ENCODE measurements at places on chromosomes 5 and 9.

DNA sequence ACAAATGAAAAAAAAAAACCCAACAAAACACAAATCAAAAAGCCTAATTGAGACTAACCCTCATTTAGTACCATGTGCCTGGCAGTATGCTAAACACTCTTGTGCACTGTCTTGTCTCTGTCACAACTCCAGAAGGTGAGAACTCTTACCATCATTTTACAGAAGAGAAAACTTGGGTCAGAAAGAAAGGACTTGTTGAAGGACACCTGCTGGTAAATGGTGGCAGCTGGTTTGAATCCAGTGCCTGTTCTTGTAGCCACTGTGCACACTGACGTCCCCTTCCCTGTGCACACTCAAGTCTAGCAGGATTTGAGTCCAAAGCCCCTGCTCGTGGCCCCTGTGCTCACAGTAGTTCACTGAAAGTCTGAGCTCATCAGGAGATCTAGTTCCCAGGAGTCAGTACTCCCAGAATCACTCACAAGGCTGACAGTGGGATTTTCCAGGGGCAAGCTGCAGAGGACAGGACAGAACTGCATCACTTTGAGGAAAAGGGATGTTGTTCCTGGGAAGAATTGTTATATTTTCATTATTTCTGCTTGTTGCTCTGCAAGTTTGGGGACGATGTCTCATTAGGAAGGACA is 43.0 kb upstream of the HSD17B4 start:
- DNase-seq = no peak

- no peak for DNase-seq
Observed at GRCh38 chr9:36064448-36065037, 27.8 kb downstream of the RECK start.

- DNase-seq = no peak
Observed at GRCh38 chr9:113570106-113570505, 106.6 kb downstream of the RGS3 start.

- no peak for DNase-seq
Observed at GRCh38 chr5:56169281-56169680, 63.8 kb downstream of the ANKRD55 start.

DNA sequence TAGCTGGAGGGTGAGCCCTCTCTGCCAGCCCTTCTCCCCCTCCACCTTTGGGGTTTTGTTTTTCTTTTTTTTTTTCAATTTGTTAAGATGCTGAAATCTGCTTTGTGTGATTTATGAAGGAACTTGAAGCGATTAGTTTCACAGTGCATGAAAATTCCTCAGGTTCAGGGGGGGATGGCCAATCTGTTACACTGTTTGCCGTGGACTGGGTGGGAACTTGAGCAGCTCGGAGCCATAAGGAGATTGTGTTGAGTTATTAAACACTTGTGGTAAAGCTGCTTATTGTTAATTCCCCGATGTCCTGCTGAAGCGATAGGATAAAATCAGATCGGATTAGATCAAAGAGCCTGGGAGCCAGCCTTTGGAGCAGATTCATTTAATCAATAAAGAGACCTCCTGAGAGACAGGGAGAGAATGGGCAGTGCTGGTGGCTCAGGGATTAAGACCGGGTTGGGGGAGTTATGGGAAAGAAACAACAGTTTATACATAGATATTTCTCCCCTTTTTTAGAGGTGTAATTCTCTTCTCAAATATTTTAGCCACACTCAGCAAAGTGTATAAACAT is 105.8 kb upstream of the SPATA31D4 start:
- no peak for DNase-seq

DNA sequence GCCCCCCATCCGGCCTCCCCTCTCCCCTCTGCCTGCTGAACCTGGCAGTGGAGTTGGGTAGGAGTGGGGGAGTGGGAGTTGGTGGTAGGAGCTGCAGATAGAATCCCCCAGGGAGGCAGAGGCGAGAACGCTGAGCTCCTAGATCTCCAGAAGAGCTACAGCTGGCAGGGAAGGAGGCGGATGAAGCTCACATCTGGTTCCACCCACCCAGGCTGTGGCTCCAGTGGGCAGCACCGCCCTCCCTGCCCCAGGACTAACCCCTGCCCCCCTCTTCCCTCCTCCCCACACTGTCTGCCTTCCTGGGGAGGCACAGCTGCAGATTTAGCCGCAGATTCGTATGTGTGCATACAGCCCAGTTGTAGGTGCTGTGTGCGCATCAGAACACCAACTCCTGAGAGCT is 34.2 kb downstream of the C9orf50 start:
- no peak for DNase-seq

- DNase-seq = peak; percentile 90
Observed at GRCh38 chr5:64768358-64769312, at the start of the genes CWC27 and SREK1IP1. Gene CWC27 (plus strand): TSS chr5:64768930. CDS start chr5:64769147, 217 bp downstream. Gene SREK1IP1 (minus strand): TSS chr5:64768691. CDS start chr5:64768517, 174 bp downstream.

- no peak for DNase-seq
Observed at GRCh38 chr9:100561256-100561655, 16.6 kb upstream of the CAVIN4 start.

DNA sequence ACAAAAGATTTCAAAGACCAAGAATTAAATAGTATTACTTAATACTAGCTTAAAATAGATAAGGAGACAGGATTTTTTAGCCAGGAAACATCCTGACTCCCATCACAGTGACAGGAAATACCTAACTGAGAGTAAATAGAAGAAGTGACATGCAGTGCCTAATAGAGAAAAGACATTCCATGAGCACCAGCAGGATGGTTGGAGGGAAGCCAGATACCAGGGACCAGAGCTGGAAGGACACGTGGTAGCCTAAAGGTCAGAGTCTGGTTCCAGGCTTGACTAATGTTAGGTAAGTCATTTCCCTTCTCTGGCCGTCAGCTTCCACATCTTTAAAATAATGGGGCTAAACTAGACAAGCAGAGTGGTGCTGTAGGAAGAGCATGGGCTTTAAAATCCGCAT is 41.6 kb downstream of the CDK5RAP2 start:
- DNase-seq = no peak

DNA sequence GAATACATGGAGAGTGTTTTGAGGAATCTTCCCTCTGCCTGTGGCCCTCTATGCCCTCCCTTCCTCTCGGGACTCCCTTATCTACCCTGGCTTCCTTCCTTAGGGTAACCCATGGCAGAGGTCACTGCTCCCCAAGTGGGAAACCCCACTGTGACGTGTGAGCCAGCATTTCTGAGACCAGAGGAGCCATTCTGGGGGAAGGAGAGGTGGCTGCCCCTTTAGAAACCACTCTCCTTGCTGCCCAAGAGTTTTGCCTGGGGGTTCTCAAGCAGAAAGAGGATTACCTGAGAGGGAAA is 23.1 kb downstream of the CCNJL start:
- no peak for DNase-seq

- no peak for DNase-seq
Observed at GRCh38 chr5:79795764-79796398, 106.2 kb downstream of the CMYA5 start.

DNA sequence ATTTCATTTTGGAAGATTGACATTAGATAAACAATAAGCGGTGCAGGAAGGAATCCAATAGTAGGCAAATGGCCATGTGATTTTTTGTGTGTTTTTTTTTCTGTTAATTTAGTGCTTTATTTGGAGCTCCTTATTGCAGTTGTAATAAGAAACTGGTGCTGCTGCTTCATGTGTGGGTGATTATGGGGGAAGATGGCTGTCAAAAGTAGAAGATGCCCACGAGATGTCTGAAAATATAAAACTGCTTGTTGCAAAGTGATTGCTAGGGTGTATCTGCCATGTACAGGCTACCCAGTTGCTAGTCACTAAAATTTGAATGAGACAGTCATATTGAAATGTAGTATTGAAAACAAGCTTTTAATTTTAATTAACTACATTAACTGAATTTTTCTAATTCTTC is 216.7 kb upstream of the FTMT start:
- no peak for DNase-seq

DNA sequence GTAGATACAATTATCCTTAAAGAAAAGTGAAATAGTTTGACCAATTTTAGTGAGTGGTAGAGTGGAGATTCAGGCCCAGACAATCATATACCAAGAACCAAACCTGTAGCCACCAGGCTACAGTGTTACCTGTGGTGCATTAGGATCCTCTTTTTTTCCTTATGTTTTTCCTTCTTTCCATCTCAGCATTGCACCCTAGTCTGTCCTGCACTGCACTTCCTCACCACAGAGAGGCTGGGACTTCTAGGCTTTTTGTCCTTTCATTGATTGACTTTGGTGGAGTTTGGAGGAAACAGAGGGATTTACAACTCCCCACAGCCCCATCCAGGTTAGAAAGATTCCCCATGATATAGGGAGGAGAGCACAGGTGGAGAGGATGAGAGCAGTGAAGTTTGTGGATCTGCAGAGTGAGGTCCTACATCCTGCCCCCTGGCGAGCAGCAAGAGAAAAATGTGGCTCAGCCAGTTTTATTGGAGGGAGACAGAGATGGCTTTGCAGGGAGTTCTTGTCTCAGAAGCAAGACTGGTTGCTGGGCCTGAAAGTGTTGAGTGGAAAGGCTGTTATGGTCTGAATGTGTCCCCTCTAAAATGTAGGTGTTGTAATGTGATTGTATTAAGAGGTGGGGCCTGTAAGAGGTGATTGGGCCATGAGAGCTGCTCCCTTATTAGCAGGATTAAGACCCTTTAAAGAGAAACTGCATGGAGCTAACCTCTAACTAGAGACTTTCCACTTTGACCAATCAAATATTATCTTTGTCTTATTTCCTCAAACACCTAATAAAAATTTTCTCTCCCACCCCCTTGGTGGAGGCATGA is 36.2 kb downstream of the KIF4B start:
- DNase-seq = no peak

GRCh38 chr5:89374144-89374784 is 491.3 kb upstream of the MEF2C start:
- no peak for DNase-seq

- DNase-seq = no peak
Observed at GRCh38 chr5:17723876-17724275, 89.6 kb downstream of the TAF11L14 start.

DNA sequence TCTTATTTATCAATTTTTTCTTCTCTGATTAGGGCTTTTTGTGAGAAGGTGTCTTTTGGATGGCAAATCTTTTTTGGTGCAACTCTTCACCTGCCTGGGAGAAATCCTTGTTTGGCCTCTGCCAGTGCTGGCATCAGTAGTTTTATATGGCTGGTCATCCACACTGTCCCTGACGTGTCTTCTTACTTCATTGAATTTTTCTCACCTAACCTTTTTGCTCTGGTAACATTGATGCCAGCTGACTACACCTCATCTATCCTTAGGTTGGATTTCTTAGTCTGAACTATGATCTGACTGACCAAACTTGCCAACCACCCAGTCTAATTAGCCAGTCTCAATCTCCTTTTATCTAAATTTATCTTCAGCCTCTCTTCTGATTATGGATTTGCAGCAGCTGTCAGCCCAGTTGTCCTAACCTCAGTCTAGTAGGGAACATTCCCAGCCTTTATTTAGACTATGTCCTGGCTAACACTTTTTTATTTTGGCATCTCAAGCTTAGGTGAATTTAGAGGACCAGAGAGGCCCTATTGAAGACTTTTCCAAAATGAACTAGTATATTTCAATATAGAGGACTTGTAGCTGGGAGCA is 10.6 kb upstream of the TMEM38B start:
- no peak for DNase-seq

DNA sequence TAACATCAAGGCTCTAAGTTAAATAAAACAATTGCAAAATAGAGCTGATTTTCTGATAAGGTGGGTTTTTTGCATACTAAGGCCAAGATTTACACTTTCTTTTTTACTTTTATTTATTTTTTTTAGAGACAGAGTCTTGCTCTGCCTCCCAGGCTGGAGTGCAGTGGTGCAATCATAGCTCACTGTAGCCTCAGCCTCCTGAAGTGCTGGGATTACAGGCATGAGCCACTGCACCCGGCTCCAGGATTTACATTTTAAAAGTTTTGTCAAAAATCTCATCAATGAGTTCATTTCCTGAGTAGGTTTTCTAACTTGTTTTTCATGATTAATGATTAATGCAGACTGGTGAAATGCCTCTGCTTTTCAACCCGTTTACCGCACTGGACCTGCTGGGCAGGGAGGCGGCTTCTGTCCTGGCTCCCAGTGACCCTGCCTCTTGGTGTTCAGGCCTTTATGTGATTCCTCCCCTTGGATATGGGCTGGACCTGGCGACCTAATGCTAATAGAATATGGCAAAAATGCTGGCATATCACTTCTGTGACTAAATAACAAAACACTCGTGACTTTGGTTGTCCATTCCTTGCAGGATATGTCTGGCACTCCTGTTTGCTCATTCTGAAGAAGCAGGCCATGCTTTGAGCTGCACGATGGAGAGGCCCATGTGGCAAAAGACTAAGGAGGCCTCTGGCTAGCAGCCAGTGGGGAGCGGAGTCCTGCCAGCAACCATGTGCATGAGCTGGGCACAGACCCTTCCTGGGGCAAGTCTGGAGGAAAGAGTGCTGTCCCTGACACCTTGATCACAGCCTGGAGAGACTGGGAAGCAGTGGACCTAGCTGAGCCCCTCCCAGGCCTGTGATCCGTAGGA is 72.2 kb upstream of the PTCH1 start:
- no peak for DNase-seq

DNA sequence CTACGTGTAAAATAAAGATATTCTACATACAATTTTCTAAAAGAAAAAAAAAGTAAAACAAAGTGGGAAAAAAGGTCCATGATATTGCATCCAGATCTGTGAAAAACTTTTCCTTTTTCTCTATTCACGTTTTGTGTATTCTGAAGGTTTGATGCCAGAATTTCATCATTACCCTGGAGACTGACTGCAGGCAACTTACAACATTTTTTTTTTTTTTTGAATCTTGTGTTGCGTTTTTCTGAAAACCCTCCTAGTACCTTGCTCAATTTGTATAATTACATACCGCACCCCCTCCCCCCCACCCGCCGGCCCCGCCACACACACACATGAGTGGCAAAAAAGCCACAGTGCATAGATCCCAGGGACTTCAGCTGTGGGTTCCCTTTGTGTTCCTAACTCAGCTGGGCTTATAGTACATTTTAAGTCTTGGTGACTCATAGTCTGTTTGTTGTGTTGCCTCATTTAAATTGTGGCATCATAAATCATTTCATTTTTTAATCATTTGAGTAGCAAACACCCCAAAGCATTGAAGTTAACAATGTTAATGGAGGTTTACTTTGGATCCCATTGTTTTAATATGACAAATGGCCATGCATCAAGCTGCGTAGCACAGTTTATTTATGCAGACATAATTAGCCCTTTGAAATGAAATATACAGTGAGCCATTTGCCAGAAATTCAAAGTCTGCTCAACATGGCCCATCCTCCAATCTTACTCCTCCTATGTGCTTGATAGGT is 36.0 kb downstream of the PRDM6 start:
- DNase-seq = no peak

- no peak for DNase-seq
Observed at GRCh38 chr5:62576570-62577170, 1.9 kb upstream of the LRRC70 start.

DNA sequence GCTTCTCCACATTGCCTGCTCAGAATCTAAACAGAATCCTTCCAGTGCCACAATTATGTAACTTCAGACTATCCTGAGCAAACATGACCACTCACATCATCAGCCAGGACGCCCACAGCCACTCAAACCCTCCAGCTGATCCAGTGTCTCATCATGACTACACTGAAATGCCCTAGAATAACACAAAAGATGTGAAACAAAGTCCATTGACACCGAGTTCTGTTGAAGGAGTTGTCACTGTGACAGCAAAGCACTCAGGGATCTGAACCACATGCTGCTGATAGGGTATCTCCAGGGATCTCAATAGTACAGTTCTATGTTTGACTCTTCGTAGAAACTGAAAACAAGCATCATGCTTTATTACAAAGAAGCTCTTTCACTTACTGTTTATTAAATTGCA is 150.2 kb downstream of the GABBR2 start:
- DNase-seq = no peak

Data from midbrain (tissue), 1 donor.